ENCODE measurements at places on chromosomes 7 and 10.

GRCh38 chr7:125363873-125364272 is 434.2 kb upstream of the POT1 start:
- DNase-seq: no peak

GRCh38 chr7:158237672-158238335 is 349.8 kb downstream of the PTPRN2 start:
- no peak for DNase-seq

DNA sequence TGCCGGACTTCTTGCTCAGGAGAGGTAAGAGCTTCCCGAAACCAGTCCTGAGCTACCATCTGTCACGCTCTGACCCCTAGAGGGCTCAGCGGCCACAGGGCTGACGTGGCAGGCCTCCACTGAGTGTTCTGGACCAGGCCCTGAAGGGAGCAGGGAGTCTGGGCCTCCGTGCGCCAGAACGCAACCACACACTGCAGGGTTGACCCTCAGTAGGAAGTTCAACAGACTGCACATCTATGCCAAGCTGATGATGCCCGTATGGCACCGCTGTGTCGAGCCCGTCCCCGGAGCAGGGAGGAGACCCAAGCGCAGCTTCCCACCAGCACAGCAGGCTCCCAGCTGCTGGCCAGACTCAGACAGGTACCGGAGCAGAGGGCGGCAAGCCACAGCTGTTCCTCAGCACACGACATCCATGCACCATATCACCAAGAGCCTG is 39.2 kb downstream of the CAMK2B start:
- no peak for DNase-seq

DNA sequence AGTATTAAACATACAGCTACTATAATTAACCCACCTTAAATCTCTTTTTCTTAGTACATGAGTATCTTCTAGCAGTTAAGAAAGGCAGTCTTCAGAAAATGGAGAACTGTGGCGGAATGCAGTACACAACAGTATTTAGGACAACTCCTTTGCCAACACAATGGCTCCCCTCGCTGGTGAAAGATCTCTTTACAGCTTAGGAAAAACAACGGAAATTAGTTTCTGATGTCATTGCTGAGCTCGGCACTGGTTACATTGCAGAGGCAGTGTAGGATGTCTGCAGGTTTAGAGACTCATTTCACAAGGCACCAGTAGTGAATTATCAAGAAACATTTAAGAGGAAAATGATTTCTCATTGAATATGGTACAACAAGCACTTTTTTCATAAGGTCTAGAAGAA is 43.4 kb downstream of the GLRX3 start:
- no peak for DNase-seq

DNA sequence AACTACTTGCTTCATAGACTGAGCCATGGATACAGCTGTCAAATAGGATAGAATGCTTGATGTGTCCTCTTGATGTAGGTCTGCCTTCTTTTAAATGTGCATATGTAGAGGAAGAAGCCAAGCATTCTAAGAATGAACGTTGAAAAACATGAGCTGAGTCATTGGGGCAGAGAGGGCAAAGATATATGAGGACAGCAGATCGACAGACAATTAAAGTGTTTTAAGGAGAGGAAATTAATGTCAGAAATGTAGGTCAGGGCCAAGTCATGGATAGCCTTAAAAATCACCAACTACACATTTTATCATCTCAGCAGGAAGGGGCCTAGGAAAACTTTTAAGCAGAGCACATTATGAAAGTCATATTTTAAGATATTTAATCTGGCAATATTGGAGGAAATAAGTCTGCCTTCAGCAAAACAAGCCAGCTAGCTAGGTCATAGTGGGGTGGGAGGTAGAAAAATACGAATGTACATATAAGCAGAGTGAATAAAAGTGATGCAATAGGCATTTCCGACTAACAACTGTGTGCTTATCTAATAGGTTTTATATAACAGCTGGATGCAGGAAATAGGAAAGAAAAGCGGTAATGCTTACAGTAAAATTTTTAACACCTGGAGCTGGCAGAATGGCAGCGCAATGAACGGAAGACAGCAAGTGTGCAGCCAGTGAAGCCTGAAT is 638.3 kb upstream of the TPK1 start:
- DNase-seq: no peak

DNA sequence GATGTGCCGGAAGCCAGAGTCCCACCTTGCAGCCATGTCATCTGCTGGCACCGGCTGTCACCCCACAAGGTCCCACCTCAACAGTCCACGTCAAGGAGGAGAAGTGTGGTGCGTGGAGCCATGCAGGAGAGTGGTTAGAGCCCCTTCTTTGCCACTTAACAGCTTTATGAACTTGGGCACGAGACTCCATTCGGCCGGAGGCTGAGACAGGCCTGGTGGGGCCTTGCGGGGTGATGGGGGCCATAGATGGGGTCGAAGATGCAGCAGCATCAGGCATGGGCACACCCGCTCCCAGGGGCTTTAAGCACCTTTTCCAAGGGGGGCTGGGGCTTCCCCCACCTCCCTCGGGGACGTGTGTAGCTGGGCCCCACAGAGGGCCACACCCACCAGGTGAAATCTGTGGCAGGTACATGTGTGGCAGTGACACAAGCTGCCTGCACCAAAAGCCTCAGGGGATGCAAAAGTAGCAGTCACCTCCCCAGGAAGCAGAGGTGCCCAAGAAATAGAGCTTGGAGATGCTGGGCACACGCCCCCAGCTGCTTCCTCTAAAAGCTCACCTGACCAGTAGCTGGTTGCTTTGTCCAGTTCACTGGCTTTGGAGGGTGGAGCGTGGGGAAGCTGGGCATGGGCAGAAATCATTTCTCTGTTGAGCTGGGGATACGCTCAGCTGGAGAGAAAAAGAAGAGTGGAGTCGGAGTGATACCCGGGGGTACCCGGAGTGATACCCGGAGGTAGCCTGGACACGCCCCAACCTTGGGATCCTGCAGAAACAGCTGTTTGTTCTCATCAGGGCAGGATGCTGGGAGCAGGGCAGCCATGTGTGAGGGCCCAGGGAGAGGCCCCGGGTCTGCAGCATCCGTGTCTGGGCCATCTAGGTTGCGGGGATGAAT is 199.8 kb downstream of the EBF3 start:
- DNase-seq: no peak

GRCh38 chr7:6385909-6386560 is 61.7 kb downstream of the DAGLB start:
- no peak for DNase-seq

DNA sequence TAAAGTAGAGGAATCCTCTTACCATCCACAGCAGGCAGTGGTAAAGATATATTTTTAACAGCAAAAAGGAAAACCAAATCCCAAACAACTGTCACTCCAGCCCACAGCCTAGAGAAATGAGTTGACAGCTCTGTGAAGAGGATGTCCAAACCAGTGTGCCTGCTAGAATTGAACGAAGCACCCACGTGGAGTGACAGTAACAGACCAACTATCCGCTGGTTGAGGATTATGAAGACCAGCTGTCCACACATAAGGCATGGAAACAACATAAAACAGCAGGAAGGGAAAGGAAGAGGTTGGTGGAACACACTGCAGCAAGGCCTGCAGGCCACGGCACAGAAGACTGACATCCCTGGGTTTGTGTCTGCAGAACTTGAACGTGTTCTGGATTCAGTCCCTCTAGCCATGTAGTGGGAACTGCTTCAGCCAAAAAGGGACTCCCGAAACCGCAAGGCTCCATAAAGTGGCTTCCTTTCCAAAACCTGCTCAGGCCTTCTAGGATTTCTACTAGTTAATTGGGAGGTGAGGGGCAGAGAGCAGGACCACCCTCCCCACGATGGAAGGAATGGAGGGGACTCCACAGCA is 324.4 kb downstream of the BICC1 start:
- no peak for DNase-seq

DNA sequence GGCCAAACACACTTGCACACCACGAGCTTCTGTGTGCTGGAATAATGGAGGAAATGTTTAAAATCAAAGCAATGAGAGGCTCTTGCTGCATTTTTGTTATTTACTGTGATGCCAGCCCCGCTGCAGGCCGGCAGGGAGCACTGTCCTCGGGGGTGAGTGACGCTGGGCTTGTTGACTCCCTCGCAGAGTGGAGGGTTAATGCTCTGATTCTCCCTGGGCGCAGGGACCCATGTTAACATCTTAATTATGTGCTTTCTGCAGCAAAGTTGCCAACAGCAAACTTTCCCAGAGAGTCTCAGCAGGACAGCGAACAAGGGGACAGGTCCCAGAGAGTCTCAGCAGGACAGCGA is 22.9 kb downstream of the SCART1 start:
- DNase-seq: no peak

Measured in stimulated activated CD4-positive, alpha-beta T cell treated with anti-CD3 and anti-CD28 coated beads, Interleukin-2, amount 100 ng/mL, for 48 hours (primary cell).